Osteoblast (primary cell): ENCODE measurements at places on chromosomes 4 and X. TPM values are rescaled to one million over a fixed set of nuclear protein-coding genes. Genes with fewer than 3 reads are reported as not detected.

The AGTR2 gene
- not detected in 2 replicates for total RNA-seq

The GPR50 gene
- not detected in 2 replicates for total RNA-seq

The USP26 gene
- total RNA-seq, result not detected in 2 replicates

The ARR3 gene
- not detected in 2 replicates for total RNA-seq

The COX7B gene
- 145 and 152 TPM in 2 replicates for total RNA-seq

The RHOXF1 gene
- not detected in 2 replicates for total RNA-seq

The HS3ST1 gene
- under 0.01 TPM in 2 replicates for total RNA-seq

The MTNR1A gene
- not detected in 2 replicates for total RNA-seq

GRCh38 chrX:69195192-69195591 lies 29.9 kb upstream of the PJA1 start:
- no peak for DNase-seq

- no peak for DNase-seq
Measured at GRCh38 chr4:159098482-159099127, 4.3 kb upstream of the RAPGEF2 start.

GRCh38 chrX:136747003-136747986 lies 33.4 kb downstream of the ARHGEF6 start:
- DNase-seq, result no peak

GRCh38 chr4:120749445-120750151 lies 172.9 kb downstream of the PRDM5 start:
- no peak for DNase-seq

DNA sequence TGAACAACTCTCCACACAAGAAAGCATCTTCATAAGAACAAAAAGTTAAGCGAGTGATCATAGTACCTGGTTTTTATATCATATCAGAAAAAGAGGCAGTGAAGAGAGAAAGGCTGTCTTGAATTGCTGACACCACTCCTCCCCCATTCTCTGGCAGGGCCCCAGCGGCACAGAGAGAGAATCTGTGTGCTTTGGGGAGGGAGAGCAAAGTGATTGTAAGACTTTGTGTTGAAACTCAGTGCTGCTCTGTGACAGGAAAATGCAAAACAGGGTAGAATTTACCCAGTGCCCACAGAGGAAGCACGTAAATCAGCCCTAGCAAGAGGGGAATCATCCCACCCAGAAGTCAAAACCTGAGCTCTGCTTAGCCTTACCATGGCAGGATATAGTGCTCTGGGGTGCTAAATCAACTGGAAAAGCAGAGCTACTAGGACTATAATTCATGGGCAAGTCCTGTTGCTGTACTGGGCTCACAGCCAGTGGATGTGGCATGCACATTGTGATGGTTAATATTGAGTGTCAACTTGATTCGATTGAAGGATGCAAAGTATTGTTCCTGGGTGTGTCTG lies 174.6 kb downstream of the PRR32 start:
- DNase-seq, result no peak

- DNase-seq, result peak; percentile 81
Measured at GRCh38 chr4:127783026-127783769, 1.1 kb downstream of the HSPA4L start.

- DNase-seq, result no peak
Measured at GRCh38 chr4:69078852-69079251, 17.4 kb upstream of the UGT2B7 start.

DNA sequence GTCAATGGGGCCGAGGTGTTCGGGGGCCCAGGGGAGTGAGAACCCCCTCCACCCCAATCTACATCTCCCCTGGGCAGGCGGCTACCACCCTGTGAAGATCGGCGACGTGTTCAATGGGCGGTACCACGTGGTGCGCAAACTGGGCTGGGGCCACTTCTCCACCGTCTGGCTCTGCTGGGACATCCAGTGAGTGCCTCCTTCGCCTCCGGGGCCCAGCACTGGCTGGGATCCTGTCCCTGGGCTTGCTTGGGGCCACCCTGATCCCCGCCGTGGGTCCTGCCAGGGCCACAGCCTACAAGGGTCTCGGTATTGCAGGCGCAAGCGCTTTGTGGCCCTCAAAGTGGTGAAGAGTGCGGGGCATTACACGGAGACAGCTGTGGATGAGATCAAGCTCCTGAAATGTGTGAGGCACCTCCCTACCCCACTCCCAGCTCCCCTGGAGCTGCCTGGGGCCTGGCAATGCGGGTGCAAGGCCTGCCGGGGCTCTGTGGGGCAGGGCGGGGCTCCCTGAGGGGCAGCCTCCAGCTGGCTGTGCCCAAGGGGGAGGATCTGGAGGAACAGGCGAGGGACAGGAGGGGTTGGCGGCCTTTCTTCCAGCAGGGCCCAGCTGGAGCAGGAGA lies 697 bp downstream of the SRPK3 start:
- no peak for DNase-seq

GRCh38 chr4:100510551-100510950 lies 7.3 kb downstream of the EMCN start:
- no peak for DNase-seq

- DNase-seq, result no peak
Measured at GRCh38 chr4:83197555-83198235, 83.2 kb upstream of the PLAC8 start.

- no peak for DNase-seq
Measured at GRCh38 chr4:128363966-128364365, 76.4 kb upstream of the PGRMC2 start.

- DNase-seq, result no peak
Measured at GRCh38 chr4:144899393-144899792, 198.6 kb downstream of the ANAPC10 start.

DNA sequence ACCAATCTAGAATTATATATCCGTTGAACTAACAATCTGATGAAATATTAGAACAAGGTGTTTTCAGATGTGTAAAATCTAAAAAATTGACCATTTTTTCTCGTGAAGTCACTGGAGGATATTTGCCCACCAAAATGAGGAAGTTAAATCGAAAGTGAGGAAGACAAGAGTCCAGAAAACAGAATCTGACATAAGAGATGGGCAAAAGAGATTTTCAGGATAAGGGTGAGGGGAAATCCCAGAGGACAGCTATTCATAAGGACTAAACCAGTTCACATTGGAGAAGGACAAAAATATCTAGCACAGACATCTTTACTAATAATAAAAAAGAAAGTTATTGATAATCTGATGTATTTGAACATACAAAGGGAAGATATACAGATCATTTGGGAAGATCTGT lies 18.7 kb upstream of the ALG13 start:
- peak; percentile 52 for DNase-seq

- no peak for DNase-seq
Measured at GRCh38 chrX:65874765-65875164, 165.1 kb downstream of the VSIG4 start.

- no peak for DNase-seq
Measured at GRCh38 chr4:145781351-145781750, 101.4 kb downstream of the C4orf51 start.

GRCh38 chrX:11187001-11187400 lies 75.9 kb downstream of the HCCS start:
- DNase-seq, result no peak

- no peak for DNase-seq
Measured at GRCh38 chr4:26178854-26179253, 142.0 kb upstream of the RBPJ start.

- peak; percentile 41 for DNase-seq
Measured at GRCh38 chr4:72974694-72975487, 94.6 kb downstream of the COX18 start.

- peak; percentile 42 for DNase-seq
Measured at GRCh38 chrX:71612256-71612655, 6.1 kb downstream of the CXCR3 start.
